GDM1 (cell line): ENCODE measurements at places on chromosomes 13 and 19.
A peak's percentile ranks its signal among the peaks of the same experiment; 100 is the strongest.

DNA sequence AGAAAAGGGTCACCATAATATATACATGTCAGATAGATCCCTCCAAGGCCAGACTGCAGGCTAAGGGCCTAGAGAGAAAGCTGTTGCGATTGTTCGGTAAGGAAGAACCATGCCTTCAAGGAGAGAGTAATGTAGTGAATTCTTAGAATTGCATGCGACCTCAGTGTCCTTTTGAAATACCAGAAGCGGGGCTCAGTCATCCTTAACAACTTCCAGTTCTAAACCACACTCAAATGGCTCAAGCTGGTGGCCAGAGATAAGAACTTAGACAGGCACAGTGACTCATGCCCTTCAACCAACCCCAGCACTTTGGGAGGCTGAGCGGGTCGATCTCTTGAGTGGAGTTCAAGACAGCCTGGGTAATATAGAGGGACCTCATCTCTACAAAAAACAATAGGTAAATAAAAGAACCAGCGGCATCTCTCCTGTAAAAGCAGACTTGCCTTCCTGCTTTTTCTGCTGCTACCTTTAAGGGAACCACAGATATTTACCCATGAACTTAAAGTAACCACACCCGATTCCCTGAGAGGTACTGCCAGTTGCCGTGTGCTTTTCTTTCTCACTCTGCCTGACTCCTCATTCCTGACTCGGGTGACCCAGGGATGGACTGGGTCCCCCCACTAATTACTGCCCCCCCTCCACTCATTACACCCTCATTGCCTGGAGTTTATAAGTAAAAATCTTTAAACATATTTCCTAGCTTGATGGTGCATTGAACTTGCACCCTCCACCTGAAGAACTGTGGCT, 15.4 kb upstream of the SIGLEC6 start:
- DNase-seq: peak; percentile 96

DNA sequence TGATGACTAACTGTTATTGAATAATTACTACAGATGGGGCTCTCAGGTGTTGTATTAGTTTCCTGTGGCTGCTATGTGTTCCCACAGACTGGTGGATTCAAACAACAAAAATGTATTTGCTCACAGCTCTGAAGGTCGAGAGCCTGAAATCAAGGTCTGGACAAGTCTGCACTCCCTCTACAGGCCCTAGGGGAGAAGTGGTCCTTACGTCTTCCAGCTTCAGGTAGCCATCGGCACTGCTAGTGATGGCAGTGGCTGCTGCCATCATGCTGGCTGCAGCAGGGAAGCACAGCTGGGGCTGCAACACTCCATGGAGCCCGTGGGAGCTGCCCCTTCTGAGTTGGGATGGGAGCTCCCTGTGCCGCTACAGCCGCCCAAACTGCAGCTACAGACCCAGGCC, 1.9 kb downstream of the TEX26 start:
- DNase-seq: no peak

DNA sequence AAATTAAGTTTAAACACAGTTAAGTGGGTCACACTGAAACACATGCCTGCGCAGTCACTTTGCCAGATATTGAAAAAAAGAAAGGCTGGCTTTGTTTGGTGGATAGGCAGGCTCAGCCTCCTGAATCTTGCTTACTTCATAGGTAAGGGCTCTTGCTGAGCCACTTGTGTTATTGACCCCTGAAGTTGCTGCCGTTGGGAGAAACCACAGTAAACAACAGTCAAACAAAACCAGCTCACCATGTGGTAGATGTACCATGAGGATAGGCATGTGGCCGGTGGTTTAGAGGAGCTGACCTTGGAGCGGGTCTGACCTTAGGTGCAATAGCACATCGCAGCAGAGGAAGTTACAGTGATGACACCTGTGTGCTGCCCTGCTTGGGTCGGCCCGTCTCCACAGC, 52.2 kb downstream of the SPATA13 start:
- no peak for DNase-seq

DNA sequence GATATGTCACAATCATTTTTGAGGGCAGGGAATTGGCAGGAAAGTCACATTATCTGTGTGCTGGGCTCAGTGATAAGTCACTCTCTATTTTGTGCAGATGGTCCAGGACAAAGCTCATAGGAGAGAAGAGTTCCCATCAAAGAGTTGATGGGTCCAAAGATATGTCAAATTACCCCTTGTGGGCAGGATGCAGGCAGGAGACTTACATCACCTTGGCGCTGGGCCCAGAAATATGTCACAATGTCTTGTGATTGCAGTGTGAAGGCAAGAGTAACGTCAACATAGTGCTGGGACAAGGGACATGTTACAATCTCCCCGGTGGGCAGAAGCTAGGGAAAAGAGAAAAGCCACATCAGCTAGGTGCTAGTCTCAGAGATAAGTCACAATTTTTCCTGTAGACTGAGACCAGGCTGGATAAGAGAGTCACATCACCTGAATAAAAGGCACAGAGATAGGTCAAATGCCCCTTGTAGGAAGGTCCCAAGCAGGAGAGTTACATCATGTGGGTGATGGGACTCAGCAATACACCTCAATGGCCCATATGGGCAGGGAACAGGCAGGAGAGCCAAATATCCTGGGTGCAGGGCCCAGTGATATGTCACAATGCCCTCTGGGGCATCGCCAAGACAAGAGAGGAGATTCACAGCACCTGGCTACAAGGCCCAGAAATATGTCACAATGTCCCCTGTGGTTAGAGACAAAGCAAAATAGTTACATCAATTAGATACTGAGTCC, 47.9 kb downstream of the ZNF99 start:
- no peak for DNase-seq

GRCh38 chr13:112622375-112622774, 34.4 kb upstream of the TUBGCP3 start:
- no peak for DNase-seq

DNA sequence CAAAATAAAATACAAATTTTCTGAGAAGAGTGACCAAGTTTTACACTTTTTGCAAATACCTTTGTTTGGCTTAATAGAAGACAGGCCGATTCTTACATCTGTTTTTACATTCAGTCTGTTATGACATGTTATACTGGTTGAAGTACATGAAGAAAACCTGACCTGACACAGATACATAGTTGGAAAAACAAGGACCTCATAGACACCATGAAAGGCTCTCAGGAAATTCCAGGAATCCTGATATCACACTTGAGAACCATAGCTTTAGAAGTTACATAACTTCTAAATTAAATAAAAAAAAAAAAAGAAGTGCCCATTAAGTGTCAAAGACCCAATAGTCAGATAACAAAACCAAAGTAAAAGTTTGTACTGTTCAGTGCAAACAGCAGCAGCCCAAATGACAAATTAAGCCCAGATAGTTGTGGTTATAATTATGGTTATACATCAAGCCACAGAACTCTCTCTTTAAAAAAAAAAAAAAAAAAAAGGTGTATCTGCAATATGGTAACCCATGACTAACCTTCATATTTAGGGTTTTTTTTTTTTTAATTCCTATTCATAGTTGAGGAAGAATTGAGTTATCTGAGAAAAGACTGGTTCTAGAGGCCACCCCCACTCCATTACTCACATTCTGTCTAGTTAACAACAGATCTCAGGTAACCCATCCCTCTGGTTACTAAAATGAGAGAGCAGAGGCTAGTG, 19.8 kb downstream of the RBM26 start:
- DNase-seq: no peak

- DNase-seq: no peak
Measured at GRCh38 chr13:67341406-67341805, 111.3 kb upstream of the PCDH9 start.

DNA sequence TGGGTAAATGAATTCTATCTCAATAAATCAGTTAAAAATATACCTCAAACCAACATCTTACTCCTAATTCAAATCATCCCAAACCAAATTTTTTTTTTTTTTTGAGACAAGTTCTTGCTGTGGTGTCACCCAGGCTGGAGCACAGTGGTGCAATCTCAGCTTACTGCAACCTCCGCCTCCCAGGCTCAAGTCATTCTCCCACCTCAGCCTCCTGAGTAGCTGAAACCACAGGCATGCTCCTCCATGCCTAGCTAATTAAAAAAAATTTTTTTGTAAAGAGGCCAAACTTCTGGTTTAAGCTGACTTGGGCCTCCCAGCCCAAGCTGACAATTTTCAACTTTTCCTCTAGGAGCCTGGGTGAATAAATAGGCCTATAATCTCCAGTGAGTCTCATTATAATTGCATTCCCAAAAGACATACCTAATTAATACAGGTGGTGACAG, 22.1 kb upstream of the OLFM2 start:
- no peak for DNase-seq

GRCh38 chr19:29201855-29202254, 11.1 kb downstream of the UQCRFS1 start:
- DNase-seq: no peak

DNA sequence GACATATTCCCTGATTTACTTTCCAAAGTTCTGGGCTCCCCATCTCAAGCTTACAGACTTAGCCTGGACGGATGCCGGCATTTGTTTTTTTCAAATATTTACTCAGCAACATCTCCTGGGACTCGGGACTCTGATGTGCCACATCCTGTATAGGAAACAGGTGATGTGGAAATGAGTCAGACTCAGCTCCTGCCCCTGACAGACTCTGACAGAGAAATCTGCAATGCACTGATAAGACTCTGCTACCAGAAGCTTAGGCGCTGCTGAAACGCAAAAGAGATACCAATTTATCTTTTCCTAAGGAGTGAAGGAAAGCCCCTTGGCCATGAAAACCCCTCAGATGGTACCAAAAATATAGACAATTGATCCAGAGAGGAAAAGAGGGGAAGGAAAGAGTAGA, 16.2 kb downstream of the LAIR2 start:
- no peak for DNase-seq

- no peak for DNase-seq
Measured at GRCh38 chr13:62875118-62875640, 1459.5 kb upstream of the PCDH20 start.

GRCh38 chr13:51246418-51247277, 24.4 kb downstream of the FAM124A start:
- DNase-seq: no peak
